ENCODE measurements at places on chromosomes 5 and 9. TPM values are rescaled to one million over a fixed set of nuclear protein-coding genes. Genes with fewer than 3 reads are reported as not detected.

PCDHB7 gene
- not detected for polyA plus RNA-seq

TRIM23 gene
- 21.5 TPM for polyA plus RNA-seq

CD14 gene
- 9.7 TPM for polyA plus RNA-seq

MARVELD2 gene
- polyA plus RNA-seq: 0.35 TPM

TMED9 gene
- polyA plus RNA-seq: 107 TPM

HEMGN gene
- polyA plus RNA-seq: not detected

SLC34A1 gene
- polyA plus RNA-seq: not detected

PCDHA12 gene
- not detected for polyA plus RNA-seq

SH3RF2 gene
- not detected for polyA plus RNA-seq

RLN1 gene
- 0.59 TPM for polyA plus RNA-seq

BTNL9 gene
- 0.08 TPM for polyA plus RNA-seq

ANXA2R gene
- polyA plus RNA-seq: 33.9 TPM

ANKRD31 gene
- polyA plus RNA-seq: 0.04 TPM

MRRF gene
- polyA plus RNA-seq: 17.5 TPM

HTR1A gene
- polyA plus RNA-seq: not detected

NR2F1 gene
- polyA plus RNA-seq: not detected

C1QTNF2 gene
- polyA plus RNA-seq: not detected

TRAF1 gene
- polyA plus RNA-seq: 0.44 TPM

HNRNPAB gene
- 65.8 TPM for polyA plus RNA-seq

SUB1 gene
- polyA plus RNA-seq: 473 TPM

WNT8A gene
- polyA plus RNA-seq: not detected

CDH18 gene
- polyA plus RNA-seq: not detected

CAVIN4 gene
- not detected for polyA plus RNA-seq

RGS7BP gene
- polyA plus RNA-seq: not detected

FOXI1 gene
- not detected for polyA plus RNA-seq

PCDHGA2 gene
- polyA plus RNA-seq: not detected

IFNA2 gene
- not detected for polyA plus RNA-seq

N4BP3 gene
- 3.4 TPM for polyA plus RNA-seq

GRM6 gene
- not detected for polyA plus RNA-seq

FNIP1 gene
- polyA plus RNA-seq: 40.0 TPM

Data from naive B cell (primary cell).